ENCODE measurements at places on chromosomes 7 and 10. TPM values are rescaled to one million over a fixed set of nuclear protein-coding genes. Genes with fewer than 3 reads are reported as not detected.

The MEIG1 gene
- total RNA-seq = not detected

The NPM3 gene
- total RNA-seq = 106 TPM

The MYO3A gene
- 1.0 TPM for total RNA-seq

The PVRIG gene
- total RNA-seq = not detected

The MBLAC1 gene
- 2.2 TPM for total RNA-seq

The DGKB gene
- not detected for total RNA-seq

The NUDT5 gene
- total RNA-seq = 50.7 TPM

The CYP2E1 gene
- total RNA-seq = 0.38 TPM

The TYSND1 gene
- total RNA-seq = 10.1 TPM

The EXOSC1 gene
- 35.7 TPM for total RNA-seq

The TMEM213 gene
- total RNA-seq = not detected

The GIMAP6 gene
- not detected for total RNA-seq

The SFRP5 gene
- total RNA-seq = 3.0 TPM

The NKX1-2 gene
- not detected for total RNA-seq

The PDE6C gene
- total RNA-seq = not detected

The CTAGE4 gene
- total RNA-seq = 0.65 TPM

The TEX36 gene
- not detected for total RNA-seq

The AKR1E2 gene
- total RNA-seq = 2.5 TPM

The TUBAL3 gene
- not detected for total RNA-seq

The MCM10 gene
- total RNA-seq = 13.9 TPM

The PRKAR2B gene
- total RNA-seq = 3.4 TPM

The OR2A1 gene
- total RNA-seq = 0.13 TPM

The WEE2 gene
- not detected for total RNA-seq

The CYP3A4 gene
- not detected for total RNA-seq

The ATP6V0A4 gene
- 0.13 TPM for total RNA-seq

The CALML3 gene
- not detected for total RNA-seq

The PLAC9 gene
- not detected for total RNA-seq

The SPRN gene
- 0.38 TPM for total RNA-seq

The ARHGEF35 gene
- total RNA-seq = 1.5 TPM

The TMEM139 gene
- total RNA-seq = 30.2 TPM

The SNCG gene
- total RNA-seq = 8.6 TPM
